ENCODE measurements at places on chromosomes 7 and 10.

DNA sequence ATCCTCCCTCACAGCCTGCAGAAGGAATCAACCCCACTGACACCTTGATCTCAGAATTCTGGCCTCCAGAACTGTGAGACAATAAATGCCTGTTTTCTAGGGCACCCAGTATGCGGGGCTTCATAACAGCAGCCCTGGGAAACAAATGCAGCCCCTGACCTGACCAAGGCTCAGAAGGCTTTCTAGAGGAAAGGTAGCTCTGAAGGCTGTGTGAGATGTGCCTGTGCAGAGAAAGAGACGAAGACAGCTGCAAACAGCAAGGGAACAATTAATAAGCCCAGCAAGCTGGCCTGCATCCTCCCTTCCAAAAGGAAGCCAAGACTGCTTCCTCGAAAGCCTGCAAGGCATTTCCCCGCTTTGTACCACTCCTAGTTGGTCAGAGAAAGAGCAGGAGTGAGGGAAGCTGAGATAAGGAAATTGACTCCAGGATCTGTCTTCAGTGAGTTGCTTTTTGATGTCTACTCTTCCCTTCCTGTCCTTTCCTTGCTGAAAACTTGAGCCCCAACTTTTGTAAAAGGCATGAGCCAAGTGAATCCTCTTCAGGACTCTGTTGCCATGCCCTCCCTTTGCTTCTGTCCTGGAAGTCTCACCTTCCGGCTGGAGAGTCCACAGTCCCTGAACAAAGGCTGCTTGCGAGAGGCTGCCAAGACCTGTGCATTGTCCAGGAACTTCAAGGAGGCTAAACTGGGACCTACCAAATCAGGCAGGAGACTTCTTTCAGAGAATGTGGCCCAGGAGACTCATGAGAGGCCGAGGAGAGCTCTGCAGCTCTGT, 71.2 kb upstream of the ARID5B start:
- DNase-seq: no peak

GRCh38 chr10:118234683-118235082, 107.4 kb downstream of the FAM204A start:
- DNase-seq: no peak

- DNase-seq: no peak
Measured at GRCh38 chr7:115005251-115005650, 83.4 kb downstream of the MDFIC start.

- DNase-seq: no peak
Measured at GRCh38 chr7:130444751-130445407, 4.1 kb upstream of the CEP41 start.

GRCh38 chr10:21495002-21495751, 30.3 kb downstream of the SKIDA1 start:
- no peak for DNase-seq

Data from activated CD4-positive, alpha-beta T cell treated with anti-CD3 and anti-CD28 coated beads for 4 hours (primary cell).